ENCODE measurements at places on chromosomes 7 and 10. TPM values are rescaled to one million over a fixed set of nuclear protein-coding genes. Genes with fewer than 3 reads are reported as not detected.

- DNase-seq = no peak
Measured at GRCh38 chr7:34622771-34623250, 35.2 kb upstream of the NPSR1 start.

DNA sequence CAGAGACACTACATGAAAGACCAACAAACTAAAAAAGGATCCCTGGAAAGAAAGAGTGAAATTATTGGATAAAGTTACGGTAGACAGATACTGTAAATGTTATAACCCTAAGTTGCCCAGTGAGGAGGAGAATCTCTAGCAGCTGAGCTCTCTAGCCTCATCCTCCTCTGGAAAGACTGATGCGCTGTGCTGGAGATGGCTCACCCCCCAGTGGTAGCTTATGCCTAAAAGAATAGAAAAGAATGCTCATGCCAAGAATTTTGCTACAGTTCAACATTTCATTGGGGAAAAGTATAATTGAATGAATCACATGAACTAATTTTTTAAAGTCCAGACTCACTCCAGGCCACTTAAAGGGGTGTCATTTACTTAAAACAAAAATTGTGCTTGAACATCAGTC, 50.8 kb upstream of the RNF32 start:
- no peak for DNase-seq

- DNase-seq = no peak
Measured at GRCh38 chr7:30533886-30534285, 29.3 kb upstream of the GGCT start.

DNA sequence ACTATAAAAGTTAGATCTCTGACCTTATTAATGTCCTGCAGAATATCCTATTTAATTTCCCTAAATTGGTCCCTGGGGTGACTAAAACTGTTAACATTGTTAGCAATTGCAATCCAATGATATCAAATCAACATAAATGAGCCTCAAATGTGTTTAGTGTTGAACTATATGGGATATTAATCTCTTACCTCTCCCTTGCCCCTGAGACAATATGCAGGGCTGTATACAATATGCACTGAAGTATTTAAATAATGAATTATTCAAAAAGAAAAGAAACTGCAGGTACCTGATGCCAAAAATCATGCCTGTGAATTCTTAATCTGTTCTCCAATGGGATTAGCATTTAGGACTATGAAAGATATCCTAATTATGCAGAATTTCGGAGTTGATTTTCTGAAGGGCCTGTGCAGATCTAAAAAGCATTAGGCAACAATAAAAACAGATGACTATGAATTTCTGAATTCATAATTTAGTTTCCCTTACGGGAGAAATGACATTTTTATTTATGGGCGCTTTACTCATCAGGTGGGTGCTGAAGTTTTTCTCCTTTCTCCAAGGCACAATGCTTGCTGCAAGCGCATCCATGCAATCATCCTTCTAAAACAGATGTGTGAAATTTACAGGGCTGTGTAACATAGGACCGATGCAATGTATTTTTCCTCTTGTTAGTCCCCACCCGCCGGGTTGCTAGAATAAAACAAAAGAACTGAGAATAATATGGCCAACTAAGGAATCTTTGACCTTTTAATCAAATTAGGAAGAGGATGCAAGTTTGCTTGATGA, 5.4 kb upstream of the C10orf90 start:
- no peak for DNase-seq

DNA sequence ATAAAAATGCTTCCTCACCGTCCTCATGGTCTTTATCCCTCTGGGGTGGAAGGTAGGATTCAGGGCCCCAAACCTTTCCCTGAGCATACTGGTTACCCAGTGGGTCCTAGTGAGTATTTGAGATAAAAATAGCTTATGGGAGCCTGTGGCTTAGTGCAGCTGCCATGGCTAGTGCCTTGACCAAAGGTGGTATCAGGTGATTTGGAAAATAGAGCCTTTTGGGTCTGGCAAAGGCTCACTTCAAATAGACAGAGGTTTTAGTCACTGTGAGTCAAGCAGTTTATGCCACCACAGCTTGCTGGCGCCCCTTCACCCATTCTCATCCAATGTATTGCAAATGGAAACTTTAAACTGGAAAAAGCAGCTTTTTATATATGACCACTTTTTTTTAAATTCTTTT, 30.4 kb downstream of the PLAU start:
- DNase-seq = no peak

CC2D2B gene
- total RNA-seq = 0.41 TPM

PLPP4 gene
- not detected for total RNA-seq

NPSR1 gene
- not detected for total RNA-seq

Data from mucosa of descending colon (tissue), 3 donors.